ENCODE measurements at places on chromosomes 12 and 14.
A peak's percentile ranks its signal among the peaks of the same experiment; 100 is the strongest.

DNA sequence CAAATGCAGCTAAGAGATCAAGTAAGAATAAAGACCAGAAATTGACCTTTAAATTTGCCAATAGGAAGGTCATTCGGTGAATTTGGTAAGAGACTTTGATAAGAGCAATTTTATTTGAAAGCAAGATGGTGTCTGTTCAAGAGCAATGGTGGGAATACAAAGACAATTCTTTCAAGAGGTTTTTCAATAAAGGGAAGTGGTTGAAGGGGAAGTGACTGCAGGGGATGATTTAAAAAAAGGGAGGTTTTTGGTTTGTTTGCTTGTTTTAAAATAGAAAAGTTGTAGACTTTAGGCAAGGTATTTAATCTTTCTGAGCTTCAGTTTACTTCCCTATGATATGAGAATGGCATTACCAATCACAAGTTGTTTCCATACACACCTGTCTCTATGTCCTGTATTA is 4.3 kb upstream of the APPL2 start:
- DNase-seq: no peak

- DNase-seq: no peak
Observed at GRCh38 chr12:5969974-5970690, 25.1 kb upstream of the ANO2 start.

- DNase-seq: no peak
Observed at GRCh38 chr12:128268379-128268995, 1.5 kb downstream of the TMEM132C start.

GRCh38 chr12:54509617-54510016 is 12.1 kb downstream of the NCKAP1L start:
- no peak for DNase-seq

GRCh38 chr12:64544371-64545080 is 65.8 kb upstream of the RASSF3 start:
- DNase-seq: no peak

DNA sequence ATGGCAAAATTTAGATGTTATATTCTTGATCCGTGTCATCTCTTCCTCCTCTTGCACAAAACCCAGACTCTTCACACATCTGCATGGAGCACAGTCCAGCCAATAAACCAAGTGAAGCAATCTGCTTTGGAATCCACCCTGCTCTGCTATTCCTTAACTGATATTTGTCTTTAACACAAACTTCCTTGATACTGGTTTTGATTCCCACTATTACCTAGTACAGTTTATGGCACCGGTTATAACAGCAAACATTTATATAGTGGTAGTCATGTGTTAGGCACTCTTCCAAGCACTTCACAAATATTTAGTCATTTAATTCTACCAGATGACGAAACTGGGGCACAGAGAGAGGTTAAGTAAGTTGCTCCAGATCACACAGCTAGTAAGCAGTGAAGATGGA is 12.5 kb downstream of the STYK1 start:
- DNase-seq: peak; percentile 25

- DNase-seq: no peak
Observed at GRCh38 chr14:34926552-34926951, 51.4 kb upstream of the BAZ1A start.

DNA sequence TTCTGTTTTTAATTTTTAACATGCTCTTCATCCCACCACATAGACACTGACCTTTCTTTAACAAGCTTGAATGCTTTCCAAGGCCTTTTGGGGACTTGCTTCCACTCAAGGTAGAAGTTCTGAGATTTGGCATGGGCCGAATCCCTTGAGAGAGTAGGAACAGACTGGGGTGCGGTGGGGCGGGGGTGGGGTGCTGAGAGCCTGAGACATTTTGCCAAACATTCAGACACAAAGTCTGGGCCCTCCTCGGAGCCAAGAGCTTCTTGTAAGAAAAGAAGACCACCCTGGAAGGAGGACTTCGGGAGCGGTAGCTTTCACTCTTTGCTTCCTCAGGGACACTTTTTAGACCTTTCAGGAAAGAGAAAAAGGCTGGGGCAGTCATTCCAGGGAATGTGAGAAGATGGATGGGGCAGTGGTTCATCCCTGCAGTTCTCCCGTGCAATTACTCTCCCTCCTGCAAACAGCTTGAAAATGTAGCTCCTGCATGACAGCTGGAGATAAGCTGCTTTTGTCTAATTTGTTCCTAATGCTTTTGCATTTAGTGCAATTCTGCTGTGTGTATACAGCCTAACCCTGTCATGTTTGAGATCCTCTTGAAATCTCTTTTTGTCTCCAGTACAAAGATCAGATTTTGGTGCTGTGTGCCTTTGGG is 16.3 kb upstream of the MYO1H start:
- no peak for DNase-seq

DNA sequence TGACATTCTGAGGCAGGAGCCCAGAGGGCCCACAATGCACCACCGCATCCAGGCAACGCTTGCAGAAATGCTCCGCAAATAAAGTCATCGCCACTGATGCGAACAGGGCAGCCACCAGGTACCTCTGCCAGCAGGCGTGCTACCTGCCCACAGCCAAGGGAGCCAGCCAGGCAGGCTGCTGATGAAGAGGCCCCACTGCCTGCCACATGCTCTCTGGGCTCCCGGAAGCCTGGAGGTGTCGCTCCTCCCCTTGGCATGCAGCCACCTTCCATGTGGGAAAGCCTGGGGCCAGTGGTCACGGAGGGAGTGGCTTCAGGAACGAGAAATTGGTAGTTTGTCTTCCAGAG is 14.7 kb downstream of the GPR132 start:
- DNase-seq: no peak

DNA sequence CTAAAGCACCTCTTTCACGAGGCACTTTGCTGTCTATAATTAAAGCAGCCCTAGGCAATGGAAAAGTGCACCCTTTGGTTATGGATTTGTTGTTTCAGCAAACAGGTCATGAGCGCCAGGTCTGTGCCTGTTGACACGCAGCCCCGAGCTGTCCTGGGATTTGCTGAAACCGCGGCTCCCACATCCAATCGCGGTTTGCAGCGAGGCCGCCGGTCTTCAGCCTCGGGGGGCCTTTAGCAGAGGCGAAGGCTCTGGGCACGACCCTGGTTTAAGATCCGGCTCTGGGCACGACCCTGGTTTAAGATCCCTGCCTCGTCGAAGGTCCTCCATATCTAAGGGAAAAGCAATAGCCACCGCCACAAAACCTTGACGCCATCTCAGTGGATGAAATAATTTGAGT is 79.2 kb downstream of the GLT1D1 start:
- no peak for DNase-seq

GRCh38 chr12:88720231-88720630 is 140.0 kb upstream of the KITLG start:
- no peak for DNase-seq

GRCh38 chr12:111322336-111323250 is 46.3 kb downstream of the PHETA1 start:
- no peak for DNase-seq

GRCh38 chr12:18487509-18487908 is 226.2 kb downstream of the PIK3C2G start:
- no peak for DNase-seq

DNA sequence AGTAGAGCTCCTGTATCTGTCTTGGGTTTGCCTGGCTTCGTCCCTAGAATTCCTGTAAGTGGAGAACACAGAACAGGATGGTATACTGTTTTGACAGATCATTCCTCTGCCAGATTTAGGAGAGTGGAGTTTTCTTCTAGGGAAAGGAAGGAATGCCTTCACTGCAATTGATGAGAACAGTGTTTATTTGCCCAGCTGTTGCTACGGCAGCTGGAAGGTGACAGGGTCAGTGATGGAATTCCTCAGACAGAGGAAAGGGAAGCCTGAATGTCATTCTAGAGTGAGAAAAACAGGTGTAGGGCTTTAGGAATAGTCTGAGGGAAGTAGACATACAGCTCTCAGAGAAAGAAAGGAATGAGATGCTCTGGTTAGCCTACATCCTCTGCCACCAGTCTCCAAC is 11.7 kb downstream of the CSRNP2 start:
- no peak for DNase-seq

- DNase-seq: no peak
Observed at GRCh38 chr12:130339951-130340350, 2.3 kb downstream of the PIWIL1 start.

DNA sequence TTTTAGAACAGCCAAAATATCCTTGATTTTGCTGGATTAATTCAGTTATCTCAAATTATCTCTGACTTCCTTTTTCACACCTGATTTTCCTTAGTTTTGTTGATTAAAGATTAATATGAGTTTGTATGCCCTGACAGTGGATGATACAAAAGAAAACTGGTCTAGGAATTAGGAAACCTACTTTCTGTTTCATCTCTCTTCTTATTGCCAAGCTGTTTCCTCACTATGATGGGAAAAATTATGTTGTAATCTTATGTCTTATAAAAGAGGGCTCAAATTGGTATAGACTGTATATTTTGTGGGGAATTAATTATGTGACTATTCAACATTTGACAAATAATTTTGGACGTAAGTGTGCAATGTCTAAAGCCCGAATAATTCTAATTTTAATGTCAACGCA is 271.6 kb downstream of the FBXL14 start:
- no peak for DNase-seq

GRCh38 chr12:3752741-3753486 is at the start of gene CRACR2A:
Gene CRACR2A (minus strand): TSS chr12:3753109. CDS start chr12:3696999, 56,110 bp downstream.
- no peak for DNase-seq

GRCh38 chr14:46550836-46551235 is 100.7 kb downstream of the RPL10L start:
- DNase-seq: no peak

DNA sequence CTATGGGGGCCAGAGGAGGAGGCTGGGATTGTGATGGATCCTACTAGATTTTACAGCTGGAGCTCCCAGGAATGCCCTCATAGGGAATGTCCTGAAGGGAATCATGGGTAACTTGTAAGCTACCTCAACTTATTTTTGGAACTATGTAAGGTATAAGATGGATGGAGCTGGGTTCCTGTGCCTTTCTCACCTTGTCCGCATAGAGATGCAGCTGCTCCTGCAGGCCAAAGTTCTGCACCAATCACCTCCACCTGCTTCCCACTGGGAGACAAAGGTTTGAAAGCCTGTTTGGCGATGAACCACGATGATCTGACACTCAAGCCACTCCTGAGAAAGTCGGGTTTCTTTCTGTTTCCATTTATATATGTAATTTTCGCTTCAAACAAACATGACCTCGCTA is 648 bp upstream of the AKAP5 start:
- no peak for DNase-seq

GRCh38 chr12:6056406-6057240 is 67.8 kb downstream of the VWF start:
- no peak for DNase-seq

- DNase-seq: no peak
Observed at GRCh38 chr12:102026728-102027127, 35.1 kb downstream of the WASHC3 start.

DNA sequence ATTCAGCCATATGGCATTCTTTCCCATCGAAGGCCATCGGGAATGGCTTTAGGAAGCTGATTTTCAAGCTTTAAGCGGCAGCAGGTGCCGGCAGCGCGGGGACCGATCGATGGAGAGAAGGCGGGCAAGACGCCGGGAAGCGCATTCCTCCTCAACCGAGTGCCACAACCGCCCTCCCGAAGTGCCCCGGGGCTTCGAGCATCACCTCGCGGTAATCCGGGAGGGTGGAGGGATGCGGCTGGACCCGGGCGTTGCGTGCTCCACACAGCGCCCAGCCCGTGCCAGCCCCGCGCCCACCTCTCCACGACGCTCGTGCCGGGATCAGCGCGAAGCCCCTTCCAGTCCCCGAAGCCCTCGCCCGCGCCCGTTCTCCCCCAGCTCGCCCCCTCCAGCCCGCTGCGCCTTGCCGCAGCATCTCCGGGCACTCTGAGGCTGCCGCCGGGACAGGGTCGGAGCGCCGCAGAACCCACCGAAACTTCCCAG is 3.2 kb downstream of the USP44 start:
- DNase-seq: no peak

DNA sequence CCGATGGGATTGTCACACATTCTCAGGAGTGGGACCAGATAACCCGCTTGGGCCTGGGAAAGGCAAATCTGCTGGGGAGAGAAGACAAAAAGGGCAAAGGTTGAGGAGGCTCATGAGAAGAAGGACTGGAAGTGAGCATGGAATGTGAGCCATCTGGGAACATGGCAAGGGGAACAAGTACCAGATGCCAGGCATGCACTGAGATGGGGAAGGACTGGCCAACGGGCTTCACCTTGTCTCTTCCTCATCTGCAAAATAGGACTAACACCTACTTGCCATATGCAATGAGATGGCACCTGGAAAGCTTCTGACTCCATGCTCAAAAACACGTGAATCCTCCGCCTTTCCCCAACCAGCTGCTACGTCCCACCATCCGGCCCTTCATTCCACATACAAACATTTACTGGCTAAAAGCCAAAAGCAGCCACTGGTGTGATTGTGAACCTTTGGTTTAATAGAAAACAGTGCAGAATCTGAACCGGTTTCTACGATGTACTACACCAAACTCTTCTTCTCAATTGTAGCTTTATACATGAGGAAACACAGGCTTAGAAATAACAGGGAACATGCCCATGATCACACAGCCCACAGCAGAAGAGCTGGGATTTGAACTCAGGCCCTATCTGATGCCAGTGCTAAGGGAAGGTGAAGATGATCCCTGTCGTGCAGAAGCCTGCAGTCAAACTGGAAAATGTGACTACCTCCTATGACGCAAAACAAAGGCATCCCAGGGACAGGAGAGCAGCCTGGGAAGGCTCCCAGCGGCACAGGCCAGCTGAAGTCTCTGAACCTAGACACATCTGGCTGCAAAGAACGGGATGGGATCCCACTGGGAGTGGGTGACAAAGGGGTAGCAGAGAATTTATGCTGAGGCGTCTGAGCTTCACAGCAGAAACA is 112.1 kb downstream of the TTC7B start:
- no peak for DNase-seq

- no peak for DNase-seq
Observed at GRCh38 chr12:9851050-9851449, 18.1 kb downstream of the CLEC2B start.

GRCh38 chr12:45575823-45576475 is 153.6 kb upstream of the ARID2 start:
- no peak for DNase-seq

GRCh38 chr12:64042911-64043310 is 179.2 kb downstream of the KICS2 start:
- DNase-seq: peak; percentile 72

GRCh38 chr12:28603239-28603638 is 413.0 kb downstream of the CCDC91 start:
- no peak for DNase-seq

- no peak for DNase-seq
Observed at GRCh38 chr14:75825147-75825592, 156.6 kb downstream of the TGFB3 start.

- no peak for DNase-seq
Observed at GRCh38 chr14:73742520-73743238, 28.5 kb upstream of the PNMA1 start.

- no peak for DNase-seq
Observed at GRCh38 chr14:99563749-99564129, 40.3 kb downstream of the CCDC85C start.

Measured in AG09309 (cell line).